ENCODE measurements at places on chromosomes 12 and 14.

- no peak for DNase-seq
Measured at GRCh38 chr12:43352001-43352400, 200.0 kb downstream of the ADAMTS20 start.

DNA sequence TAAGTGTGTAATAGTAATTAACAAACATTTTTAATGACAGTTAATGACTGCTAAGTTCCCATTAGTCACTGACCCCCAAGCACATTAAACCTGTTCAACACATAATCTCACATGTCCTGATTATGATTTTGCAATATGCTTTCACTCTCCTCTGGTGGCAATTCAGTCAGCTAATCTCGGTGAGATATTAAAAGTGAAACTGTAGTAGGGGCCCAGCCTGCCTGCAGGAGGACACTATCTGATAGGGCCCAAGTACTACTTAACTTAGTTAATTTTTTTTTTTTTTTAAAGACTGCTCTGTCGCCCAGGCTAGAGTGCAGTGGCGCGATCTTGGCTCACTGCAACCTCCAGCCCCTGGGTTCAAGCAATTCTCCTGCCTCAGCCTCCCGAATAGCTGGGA, 48.8 kb downstream of the CIT start:
- no peak for DNase-seq

GRCh38 chr14:50677527-50678063, 9.5 kb upstream of the SAV1 start:
- DNase-seq: peak; percentile 41

DNA sequence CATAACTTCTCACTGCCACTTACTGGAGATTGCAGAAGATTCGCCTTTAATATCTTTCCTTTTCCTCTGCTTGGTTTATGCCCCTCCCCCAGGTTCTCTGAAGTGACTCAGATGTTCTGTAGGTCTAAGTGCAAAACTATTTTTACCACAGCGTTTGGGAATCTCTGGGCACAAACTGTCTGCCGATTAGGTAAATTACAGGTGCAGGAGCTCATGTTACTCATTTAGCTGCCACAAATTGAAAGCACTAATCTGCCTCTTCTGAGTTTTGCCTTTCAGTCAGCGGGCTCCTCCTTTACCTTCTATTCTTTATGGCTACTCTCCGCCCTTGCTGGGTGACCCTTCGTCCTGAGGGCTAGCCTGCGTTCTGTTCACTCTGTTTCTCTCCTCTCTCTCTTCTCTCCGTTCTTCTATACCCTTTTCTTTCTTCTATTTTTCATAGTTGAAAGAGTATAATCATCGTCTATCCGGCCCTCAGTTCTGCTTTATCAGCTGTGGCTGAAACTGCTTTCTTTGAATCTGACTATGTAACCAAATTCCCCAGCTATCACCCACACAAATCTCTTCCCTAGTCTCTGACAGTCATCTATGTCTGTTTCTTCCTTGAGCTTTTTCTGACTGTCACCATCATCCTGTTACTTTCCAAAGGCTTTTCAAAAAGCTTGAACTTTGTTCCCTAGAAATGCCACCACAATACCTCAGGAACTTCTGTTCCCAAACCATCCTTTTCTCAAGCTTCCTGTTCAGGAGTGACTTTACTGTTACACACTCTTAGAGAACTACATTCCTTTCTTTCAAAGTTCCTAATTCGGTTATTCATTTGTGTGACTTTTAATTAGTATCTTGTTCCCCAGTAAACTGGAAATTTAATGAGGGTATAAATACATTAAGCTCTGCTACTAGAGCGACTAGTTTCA, 4.3 kb upstream of the MYF6 start:
- DNase-seq: peak; percentile 38

DNA sequence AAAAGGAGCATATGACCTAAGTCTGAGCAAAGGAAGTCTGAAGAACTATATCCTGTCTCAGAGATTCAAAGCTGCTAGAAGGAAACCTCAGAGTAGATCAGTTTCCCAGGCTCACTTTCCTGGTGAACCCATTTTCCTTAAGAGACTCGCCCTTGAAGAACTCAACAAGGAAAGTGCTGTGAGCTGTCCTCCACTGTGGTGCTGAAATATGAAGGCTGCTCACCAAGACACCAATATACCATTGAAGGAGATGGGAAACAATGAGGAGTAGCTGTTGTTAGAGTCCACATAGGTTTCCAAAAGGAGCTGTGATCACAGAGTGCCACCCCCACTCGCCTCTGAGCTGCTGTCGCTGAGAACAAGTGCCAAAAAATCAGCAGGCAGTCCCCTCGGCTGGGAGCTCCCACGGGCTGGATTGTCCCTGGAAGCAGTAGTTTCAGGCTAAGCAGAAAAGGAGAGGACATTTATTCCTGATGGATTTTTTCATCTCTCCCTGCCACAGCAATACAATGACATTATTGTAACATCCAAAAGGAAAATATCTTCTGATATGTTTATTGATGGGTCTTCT, 282.1 kb downstream of the RPS29 start:
- no peak for DNase-seq

- peak; percentile 23 for DNase-seq
Measured at GRCh38 chr12:62642486-62642885, 175.9 kb downstream of the MON2 start.

DNA sequence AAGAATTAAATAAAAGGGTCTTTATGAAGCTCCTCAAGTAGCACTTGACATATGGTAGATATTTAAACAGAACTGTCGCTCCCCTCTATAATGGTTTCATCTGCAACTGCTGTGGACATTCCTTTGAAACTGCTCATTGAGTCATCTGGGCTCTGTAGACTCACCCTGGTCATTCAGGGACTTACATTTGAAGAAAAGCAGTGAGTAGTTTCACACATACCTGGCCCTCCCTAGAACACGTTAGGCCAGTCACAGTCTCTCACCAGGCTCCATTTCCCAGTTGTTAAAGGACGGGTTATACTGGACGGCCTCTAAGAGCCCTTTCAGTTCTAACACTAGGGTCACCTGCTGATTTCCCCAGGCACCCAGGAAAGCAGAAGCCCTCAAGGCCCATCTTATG, 217.0 kb downstream of the BCL11B start:
- peak; percentile 72 for DNase-seq

DNA sequence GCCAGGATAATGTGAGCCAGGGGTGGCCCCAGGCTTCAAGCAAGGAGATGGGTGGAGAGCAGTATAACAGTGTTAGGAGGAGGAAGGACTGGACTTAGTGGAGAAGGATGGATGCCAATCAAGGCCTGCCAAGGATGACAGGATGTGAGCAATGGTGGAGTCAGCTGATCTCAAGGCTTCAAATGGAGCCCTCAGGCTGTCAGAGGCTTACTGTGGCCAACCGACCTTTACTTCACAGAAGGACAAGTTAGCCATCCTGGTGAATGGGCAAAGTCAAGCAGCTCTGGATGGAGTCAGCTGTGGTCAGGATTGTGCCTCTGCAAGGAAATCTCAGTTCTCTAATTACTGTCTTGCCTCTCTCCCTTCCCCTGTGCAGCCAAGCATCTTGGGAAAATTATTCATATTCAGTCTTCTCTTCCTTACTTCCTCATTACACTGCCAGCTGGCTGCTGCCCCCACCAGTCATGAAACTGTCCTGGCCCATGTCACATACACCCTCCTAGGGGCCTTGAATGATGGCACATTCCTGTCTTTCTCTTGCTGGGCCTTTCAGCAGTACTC, 7.6 kb upstream of the STAT6 start:
- DNase-seq: no peak

GRCh38 chr12:53755893-53756292, 4.1 kb upstream of the CISTR start:
- DNase-seq: no peak

DNA sequence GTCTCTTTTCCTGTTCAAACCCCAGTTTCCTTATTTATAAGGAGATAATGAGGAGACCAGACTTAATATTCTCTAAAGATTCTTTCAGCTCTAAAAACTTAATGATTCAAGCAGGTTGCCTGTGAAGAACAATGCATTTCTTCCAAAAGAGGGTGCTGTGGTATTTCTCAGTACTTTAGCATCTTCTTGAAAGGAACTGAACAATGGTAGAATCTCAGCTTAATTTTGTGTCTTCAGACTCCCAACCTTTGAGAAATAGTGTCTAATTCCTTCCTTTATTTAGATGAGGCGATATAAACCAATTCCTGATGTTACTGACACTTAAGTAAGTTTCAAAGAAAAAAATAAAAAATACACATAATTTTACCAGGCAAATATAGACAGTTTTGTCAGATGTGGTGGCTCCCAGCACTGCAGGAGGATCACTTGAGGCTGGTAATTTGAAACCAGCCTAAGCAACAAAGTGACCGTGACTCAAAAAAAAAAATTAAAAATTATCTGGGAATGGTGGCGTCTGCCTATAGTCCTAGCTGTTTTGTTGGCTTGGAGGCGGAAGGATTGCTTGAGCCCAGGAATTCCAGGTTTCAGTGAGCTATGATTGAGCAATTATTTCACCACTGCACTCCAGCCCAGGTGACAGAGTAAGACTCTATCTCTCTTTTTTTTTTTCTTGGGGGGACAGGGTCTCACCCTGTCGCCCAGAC, 76.9 kb upstream of the PSMA6 start:
- DNase-seq: peak; percentile 37

DNA sequence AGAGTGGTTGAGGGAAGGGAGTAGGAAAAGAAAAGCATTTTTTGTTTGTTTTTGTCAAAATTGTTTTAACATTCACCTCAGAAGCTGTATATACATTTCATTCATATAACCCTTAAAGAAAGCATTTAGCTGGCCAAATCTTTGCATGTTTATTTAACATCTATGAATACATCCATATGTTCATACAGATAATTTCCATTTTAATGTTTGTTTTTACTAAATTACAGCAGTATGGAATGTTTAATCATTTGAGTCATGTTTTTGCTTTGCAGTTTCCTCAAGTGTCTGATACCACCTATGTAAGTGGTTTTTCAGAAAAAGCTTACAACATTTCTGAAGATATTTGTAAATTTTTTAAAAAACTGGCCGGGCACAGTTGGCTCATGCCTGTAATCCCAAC, 84.3 kb upstream of the ATF1 start:
- no peak for DNase-seq

GRCh38 chr12:52147367-52147963, 44.3 kb downstream of the KRT80 start:
- DNase-seq: peak; percentile 99

DNA sequence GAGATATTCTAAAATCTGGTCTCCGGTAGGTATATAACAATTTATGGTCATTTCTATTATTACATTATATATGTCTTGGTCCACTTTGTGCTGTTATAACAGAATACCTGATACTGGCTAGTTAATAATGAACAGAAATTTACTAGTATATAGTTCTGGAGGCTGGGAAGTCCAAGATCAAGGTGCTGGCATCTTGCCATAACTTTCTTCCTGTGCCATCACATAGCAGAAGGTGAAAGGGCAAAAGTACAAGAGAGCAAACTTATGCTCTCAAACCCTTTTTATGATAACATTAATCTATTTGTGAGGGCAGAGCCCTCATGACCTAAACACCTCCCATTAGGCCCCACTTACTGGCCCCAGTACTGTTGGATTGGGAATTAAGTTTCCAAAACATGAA, 17.9 kb upstream of the BATF start:
- DNase-seq: no peak

GRCh38 chr14:60863249-60863648, 117.6 kb downstream of the TRMT5 start:
- DNase-seq: no peak

DNA sequence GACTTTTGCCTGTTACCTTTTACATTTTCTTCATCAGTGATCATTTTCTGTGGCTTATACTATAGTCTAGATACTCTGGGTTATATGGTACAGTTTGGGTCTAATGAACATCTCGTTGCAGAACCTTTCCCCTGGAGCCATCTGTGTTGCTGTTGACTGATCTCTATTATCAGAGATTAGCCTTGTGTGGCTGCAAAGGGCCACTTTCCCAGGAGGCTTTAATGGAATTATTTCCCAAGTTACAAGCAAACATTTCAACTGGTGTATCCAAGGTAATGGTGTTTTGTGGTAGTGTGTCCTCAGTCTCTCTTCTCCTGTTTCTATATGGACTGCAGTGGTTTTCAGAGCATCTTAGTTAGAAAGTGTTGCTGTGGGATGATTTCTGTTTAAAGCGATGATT, 25.9 kb downstream of the UTP20 start:
- DNase-seq: no peak

- no peak for DNase-seq
Measured at GRCh38 chr14:100048786-100049185, 16.4 kb upstream of the EVL start.

DNA sequence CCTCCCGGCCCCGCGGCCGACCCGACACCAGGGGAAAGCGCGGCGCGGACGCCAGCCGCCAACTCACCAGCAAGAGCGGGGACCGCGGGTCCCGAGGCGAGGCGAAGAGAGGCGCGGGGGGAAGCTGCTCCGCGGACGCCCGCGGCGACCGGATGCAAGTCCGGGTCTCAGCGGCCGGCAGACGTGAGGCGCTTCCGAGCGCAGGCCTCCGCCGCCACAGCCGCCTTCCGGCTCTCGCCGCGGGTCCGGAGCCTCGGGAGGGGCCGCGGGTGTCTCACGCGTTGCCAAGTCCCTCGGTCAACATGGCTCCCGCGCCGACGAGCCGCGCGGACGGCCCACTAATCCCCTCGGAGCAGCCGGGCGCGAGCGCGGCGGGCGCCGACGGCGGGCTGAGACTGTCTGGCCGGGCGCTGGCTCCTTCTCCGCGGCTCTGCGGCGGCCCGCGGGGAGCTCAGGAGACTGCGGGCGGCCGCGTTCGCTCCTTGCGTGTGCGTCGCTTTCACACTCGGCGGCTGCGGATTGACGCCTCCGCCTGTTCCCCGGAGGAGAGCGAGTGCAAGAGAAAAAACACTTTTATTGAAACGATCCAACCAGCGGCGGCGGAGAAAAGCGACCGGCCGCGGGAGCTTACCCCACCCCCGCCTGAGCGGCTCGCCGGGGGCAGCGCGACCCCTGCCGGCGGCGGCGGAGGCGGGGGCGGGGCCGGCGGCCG, at the start of gene CDK17:
CDK17 (minus strand) TSS at position 521 of the 712 bp plus-strand sequence. CDS start 65,603 bp downstream, outside the sequence.
- DNase-seq: peak; percentile 82

DNA sequence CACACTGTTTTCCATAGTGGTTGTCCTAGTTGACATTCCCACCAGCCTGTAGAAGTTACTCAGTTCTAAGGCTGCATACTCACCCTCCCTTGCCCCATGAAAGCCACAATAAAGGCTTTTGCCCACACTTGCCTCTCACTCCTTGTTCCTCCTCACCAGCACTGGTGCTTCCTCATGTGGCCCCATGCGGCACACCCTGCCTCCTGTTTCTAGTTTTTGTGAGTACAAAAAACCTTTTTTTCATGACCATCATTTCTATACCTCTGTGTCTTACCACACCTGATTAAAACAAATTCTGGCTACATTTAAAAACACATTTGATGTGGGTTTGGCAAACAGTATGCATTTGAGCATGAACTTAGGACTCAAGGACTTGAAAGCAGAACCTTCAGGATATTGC, 40.7 kb upstream of the RIN3 start:
- no peak for DNase-seq

DNA sequence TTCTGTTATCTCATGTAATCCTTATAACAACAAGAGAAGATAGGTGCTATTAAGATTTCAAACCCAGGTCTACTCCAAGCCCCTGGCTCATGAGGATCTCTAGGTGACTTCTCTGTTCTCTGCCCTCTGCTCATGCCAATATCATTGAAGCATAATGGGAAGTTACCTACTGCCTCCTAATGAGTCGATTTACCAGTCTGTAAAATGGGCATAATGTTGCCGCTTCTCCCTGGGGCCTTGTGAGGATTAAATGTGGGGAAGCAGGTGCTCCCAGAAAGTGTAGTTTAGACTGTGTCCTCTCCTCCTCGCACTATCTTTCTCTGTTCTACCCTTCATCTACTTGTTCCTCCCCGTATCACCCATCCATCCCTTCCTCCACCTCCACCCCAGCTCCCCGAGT, 169.2 kb upstream of the LHX5 start:
- no peak for DNase-seq
